Pons (tissue), 1 donor: ENCODE measurements at places on chromosomes 11 and 22.
A peak's percentile ranks its signal among the peaks of the same experiment; 100 is the strongest.

- no peak for DNase-seq
Observed at GRCh38 chr22:44210722-44211121, 30.0 kb downstream of the PARVG start.

DNA sequence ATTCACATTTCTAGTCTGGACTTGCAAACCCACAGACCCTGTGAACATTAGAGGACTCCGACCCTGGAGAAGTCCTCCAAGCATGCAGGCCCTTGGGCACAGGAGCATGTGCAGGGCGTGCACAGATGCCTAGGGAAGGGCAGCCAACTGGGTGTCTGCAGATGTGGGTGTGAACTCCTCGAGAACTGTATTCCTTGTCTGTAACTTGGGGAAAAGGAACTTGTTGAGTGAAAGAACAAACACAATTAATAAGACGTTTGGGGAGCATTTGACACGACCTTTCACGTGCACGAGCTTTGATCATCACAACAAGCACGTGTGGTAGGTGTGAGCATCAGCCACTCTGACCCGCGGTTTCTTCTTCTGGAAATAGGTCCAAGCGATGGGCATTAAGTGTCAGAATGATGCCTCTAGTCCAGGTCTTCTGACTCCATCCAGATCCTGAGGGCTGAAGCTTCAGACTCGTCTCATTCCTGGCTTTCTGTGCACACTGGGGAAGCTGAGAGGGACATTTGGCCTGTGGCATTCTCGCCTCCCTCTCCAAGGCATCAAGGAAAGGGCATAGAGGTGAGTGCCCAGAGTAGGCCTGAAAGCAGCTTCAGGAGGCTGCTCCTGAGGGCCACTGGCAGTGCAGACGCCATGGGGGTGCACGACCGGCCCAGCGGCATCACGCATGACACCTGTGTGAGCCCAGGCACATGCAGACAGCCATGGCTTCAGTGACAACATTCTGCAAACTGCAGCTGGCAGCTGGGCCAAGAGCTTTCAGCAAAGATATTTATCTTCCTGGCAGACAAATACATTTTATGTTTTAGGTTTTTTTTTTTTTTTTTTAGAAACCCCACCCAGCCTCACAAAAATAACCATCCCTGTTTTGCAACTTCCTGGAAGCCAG lies 32.5 kb downstream of the ALX4 start:
- DNase-seq = no peak

DNA sequence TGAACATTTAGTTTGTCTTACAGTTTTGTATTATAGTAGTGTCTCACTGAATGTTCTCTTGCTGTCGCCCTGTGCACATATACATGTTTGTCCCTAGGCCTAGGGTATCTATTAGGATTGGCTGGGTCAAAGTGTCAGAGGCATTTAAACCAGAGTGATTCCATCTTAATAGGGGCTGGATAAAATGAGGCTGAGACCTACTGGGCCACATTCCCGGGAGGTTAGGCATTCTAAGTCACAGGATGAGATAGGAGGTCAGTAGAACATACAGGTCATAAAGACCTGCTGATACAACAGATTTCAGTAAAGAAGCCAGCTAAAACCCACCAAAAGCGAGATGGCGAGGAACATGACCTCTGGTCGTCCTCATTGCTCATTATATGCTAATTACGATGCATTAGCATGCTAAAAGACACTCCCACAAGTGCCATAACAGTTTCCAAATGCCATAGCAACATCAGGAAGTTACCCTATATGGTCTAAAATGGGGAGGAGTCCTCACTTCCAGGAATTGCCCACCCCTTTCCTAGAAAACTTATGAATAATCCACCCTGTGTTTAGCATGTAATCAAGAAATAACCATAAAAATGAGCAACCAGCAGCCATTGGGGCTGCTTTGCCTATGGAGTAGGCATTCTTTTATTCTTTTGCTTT lies 82.6 kb downstream of the LDLRAD3 start:
- no peak for DNase-seq

DNA sequence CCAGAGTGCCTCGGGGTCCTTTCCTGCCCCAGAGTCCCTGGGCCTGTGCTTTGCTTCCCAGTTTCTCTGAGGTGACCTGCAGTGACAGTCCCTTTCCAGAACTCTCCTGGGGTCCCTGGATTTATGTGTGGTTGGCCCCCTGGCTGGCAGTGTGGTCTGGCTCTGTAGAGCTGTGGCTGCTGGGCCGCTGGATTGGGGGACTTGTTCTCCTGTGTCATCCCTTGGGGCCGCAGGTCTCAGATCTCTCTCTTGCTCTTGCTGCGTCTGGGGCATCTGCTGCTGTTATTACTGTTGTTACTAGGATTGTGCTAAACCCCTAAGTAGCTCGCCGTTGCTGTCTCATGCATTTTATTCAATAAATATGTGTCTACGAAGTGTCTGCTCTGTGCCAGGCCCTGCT lies 31.9 kb downstream of the FAM83F start:
- no peak for DNase-seq

DNA sequence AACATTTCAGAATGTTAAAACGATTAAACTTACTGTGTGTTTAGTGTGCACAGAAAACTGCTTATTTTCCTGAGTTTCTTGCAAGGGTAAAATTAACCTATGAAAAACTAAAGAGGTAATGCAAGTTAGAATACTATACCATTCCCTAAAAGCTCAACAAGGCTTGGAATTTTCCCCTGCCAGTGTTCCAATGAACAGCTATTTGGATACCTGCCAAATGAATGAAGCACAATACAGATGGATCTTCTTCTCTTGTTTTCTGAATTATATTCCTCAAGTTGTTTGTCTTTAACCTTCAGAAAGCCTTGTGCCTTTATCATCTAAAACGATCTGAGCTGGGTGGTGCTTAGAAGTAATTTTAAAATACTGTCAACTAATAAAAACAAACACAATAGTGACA lies 204.5 kb downstream of the LRRC4C start:
- no peak for DNase-seq

GRCh38 chr11:79028225-79028624 lies 412.6 kb downstream of the TENM4 start:
- DNase-seq = no peak

DNA sequence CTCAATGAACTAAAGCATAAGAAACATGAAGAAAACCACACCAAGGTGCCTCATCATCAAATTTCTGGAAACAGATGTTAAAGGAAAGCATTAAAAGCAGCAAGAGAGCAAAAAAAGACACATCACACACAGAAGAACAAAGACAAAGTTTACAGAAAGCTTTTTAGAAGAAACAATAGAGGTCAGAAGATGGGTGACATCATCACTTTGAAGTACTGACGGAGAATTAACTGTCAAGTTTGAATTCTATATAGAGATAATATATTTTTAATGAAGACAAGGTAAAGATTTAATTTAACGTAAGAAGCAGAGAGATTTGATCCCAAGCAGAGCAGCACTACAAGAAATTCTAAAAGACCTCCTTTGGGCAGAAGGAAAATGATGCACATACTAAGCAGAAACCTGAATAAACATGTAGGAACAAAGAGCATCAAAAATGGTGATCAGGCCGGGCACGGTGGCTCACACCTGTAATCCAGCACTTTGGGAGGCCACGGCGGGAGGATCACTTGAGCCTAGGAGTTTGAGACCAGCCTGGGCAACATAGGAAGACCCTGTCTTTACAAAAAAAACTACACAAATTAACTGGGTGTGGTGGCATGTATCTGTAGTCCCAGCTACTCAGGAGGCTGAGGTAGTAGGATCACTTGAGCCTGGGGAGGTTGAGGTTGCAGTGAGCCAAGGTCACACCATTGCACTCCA lies 63.3 kb upstream of the RTL6 start:
- DNase-seq = no peak

- no peak for DNase-seq
Observed at GRCh38 chr11:94776351-94777321, 8.5 kb downstream of the AMOTL1 start.

DNA sequence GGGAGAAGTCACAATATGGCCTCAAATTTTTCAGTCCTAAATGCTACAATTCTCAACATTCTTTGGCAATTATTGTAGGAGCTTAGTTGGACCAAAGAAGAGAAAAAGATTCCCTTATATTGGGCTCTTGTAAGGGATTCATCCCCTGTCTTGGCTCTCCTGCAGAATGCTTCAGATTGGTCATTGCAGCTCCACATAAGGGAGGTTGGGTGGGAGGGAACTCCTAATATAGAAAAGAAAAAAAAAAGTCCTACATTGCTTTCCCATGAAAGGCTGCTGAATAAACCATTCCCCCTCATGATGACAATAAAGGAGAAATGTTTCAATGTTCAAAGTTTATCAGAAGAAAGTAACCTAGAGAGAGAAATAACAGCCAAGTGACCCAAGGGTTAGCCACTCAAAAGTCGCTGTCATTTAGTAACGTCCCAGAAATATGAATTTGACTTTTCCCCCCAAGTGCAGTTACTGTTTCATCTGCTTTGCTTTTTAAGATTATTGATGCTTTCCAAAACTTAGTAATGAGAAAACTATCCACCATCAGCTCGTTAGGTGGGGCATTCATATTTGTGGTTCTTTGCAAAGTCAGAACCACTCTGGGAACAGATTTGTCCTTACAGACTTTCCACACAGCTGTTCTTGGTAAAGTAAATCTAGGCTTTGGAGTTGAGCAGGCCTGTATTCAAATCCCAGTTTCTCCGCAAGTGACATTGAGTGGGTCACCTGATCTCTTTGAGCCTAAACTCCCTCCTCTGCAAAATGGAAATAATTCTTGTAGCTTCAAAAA lies 5.0 kb upstream of the SLC1A2 start:
- no peak for DNase-seq

DNA sequence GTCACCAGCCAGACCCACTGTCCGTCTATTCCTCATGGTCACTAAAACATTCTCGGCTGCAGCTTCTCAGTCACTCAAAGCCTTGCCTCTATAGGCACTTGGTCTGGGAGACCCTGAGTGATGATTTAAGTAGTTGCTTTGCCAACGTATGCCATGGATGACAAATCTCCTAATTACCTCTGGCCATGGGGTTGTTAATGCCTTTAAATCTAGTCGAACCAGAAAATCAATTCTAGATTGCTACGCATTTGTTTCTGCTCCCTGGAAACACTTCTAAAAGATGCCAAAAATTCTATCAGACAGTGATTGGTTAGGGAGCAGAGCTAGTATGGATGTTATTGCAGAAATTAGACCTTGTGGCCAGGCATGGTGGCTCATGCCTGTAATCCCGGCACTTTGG lies 57.0 kb upstream of the RTL6 start:
- no peak for DNase-seq

- no peak for DNase-seq
Observed at GRCh38 chr11:134560566-134561330, 148.7 kb upstream of the B3GAT1 start.

- DNase-seq = no peak
Observed at GRCh38 chr22:25402160-25402500, 162.3 kb upstream of the GRK3 start.

DNA sequence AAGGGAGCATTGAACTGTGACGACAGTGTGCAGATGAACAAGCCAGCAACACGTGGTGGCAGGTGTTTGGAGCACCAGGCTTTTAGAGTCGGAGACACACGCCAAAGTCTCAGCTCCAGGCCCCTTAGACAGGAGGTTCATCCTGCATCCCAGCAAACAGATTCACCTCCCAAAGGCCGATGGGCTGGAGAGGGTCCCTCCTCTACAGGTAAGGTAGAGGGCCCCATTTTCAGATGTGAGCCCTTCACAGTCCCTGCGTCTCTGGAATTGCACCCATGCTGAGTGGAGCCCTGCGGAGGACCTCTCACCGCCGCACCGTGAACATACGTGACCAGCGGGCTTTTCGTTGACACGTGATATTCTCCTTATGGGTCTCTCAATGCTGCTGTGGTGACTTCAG lies 109.0 kb upstream of the B3GAT1 start:
- no peak for DNase-seq

- no peak for DNase-seq
Observed at GRCh38 chr11:102590276-102591049, 34.7 kb downstream of the MMP20 start.

GRCh38 chr11:62242021-62242420 lies at the start of gene SCGB1D2:
SCGB1D2 (plus strand) TSS chr11:62242239; CDS start chr11:62242308, 69 bp downstream.
- peak; percentile 6 for DNase-seq

GRCh38 chr11:28400331-28401100 lies 292.3 kb downstream of the METTL15 start:
- DNase-seq = no peak

DNA sequence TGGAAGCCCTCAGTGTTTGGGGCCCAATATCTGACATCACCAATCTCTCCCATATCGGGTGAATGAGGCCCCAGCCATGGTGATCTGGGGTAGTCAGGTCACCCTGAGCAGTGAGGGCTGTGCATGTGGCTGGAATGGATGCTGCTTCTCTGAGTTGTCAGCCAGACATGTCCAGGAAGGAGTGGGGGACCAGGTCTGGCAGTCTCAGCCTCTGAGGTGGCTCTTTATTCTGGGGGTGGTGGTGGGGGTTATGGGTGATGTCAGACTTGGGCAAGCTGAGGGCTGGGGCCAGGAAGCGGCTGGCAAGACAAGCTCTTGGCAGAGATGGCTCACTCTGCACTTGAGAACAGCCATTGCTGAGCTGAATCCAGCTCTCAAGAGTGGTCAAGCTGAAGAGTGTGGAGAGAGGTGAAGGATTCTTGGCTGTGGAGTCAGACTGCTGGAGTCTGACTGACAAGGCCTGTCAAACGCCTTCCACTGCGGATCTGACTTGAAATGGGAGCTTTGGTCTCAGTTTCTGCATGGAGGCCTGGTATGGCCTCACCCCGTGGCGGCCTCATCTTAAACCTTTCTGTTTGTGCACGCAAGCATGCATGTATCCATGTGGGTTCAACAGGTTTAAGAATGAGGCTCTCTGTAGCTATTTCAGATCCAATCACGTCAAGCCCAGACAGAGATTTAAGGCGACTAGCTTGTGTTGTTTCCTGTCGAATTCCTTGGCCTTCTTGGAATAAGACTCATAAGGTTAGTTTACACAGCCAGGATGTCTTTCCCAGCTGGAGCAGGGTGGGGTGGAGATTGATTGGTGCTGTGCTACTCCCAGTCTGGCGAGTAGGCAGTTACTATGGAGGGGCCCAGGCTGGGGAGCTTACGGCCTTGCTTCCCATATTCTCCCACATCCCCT lies 83.9 kb upstream of the TIMP3 start:
- no peak for DNase-seq

DNA sequence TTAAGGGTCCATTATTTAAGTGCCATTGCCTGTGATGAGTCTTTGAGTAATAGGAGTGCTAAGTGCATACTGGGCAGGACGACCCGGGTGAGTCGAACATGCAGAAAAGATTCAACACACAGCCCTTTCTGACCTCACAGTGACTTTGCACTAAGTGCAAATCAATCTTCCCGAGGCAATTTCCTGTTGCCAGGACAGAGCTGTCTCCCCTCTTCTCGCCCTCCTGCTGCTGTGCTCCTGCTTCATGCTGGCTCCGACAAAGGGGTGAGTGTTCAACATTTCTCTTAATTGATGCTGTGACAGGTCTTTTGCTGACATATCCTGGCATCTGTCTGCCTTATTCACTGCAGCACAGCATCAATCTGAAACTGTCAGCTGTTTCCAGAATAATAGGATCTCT lies 42.0 kb downstream of the MCHR1 start:
- peak; percentile 53 for DNase-seq

DNA sequence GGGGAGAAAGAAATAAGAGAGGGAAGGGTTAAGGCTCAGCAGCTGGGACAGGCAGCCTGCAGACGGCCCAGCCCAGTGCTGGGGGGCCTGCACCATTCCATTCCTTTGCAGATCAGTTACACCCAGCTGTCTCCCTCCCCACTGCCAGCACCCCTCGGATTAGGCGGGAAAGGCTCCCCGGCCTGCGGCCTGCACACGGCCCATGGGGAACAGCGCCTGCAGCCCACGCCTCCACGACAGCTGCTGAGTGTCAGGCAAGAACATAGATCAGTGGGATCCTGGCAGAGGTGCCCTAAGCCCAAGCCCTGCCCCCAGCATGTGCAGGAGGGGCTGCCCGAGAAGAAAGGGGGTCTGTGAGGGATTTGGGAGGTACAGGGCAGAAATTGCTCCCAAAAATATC lies 65.8 kb upstream of the MYOD1 start:
- DNase-seq = no peak

- DNase-seq = no peak
Observed at GRCh38 chr11:72010529-72011233, 12.0 kb downstream of the IL18BP start.
